NCI-H2029 (cell line): ENCODE measurements at places on chromosomes 16 and 17.

DNA sequence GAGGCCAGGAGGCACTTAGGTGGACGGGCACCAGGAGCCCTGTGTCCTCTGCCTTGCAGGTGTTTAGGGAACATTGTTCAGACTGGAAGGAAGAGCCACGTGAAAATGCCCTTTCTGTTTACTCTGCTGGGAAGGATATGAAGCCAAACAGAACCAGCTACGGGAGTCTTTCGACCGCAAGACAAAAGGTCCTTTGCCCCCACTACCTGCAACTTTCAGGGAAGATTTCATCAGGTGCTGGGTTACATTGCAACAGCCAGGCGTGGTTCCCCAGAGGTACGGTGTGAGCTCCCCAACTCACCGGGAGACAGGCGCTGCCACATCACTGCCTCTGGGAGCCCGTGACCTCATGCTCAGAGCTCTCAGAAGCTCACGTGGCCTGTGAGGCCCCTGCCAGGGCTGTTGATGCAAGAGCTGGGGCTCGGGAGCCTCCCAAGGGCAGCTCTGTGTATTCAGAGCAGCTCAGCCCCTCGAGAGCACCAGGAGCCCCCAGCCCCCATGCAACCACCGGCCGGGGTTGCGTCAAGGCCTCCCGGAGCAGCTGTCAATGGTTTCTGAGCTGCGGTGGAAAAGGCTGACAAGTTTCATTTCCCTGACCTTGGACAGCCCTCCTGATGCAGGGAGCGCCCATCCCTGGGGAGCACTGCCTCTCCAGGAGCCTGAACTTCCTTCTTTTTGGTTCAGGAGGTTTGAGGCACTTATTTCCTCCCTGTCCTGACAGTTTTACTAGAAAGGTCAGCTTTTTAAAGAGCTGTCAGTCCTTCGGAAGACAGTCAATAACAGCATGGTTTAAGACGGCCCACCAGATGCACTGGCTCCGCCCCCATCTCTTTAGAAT is 42.1 kb downstream of the TBC1D16 start:
- DNase-seq, result peak; percentile 73

DNA sequence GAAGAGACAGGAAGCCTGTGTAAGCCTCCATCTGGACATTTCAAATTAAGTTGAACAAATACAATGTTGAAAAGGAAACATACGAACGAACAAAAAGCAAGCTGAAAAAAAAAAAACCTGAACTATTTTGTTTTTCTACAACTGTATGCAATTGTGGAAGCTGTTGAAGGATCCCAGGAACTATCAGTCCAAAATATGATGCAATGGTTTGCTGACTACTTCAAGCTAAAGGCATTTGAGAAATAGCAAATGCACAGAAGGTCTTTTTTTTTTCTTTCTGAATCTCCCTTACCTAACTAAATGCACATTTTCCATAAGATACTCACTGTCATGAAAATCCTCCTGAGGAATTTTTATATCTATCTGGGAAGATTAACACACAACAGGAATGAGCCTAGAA is 40.2 kb downstream of the MAF start:
- DNase-seq, result no peak

- DNase-seq, result peak; percentile 31
Measured at GRCh38 chr17:77210331-77210730, 69.6 kb downstream of the SEC14L1 start.

- no peak for DNase-seq
Measured at GRCh38 chr17:78890498-78890897, 12.5 kb downstream of the CEP295NL start.

- no peak for DNase-seq
Measured at GRCh38 chr17:5539286-5539685, 45.0 kb downstream of the NLRP1 start.

DNA sequence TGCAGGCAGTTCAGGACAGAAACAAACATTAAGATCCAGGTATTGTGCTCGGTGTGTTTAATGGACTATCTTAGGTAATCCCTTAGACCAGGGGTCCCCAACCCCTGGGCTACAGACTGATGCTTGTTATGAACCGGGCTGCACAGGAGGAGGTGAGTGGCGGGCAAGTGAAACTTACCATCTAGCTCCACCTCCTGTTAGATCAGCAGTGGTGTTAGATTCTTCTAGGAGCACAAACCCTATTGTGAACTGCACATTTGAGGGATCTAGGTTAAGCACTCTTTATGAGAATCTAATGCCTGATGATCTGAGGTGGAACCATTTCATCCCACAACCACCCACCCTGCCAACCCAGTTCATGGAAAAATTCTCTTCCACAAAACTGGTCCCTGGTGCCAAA is 37.8 kb upstream of the ASIC2 start:
- DNase-seq, result no peak
